Renal pelvis (tissue), 12 donors: ENCODE measurements at places on chromosomes 3 and 15.

DNA sequence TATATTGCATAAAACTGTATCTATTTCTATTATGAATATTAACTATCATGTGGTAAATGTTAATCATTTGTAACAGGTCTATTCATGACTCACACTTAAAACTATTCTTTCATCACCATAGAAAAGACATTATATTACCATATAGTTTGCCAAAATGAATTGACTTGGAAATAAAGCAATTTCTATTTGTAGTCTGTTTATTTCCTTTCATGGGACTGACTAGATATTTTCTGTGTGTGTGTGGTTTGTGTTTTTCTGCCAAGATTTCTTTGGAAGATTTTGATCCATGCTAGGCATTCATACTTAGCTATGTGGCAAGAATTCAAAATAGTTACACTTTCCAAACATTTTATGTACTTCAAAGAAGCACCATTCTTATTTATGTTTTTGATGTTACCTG, 522.5 kb upstream of the AGTR1 start:
- no peak for DNase-seq

- DNase-seq = no peak
These were observed 20.4 kb upstream of the MAP6D1 start for GRCh38 chr3:183845608-183846288.

DNA sequence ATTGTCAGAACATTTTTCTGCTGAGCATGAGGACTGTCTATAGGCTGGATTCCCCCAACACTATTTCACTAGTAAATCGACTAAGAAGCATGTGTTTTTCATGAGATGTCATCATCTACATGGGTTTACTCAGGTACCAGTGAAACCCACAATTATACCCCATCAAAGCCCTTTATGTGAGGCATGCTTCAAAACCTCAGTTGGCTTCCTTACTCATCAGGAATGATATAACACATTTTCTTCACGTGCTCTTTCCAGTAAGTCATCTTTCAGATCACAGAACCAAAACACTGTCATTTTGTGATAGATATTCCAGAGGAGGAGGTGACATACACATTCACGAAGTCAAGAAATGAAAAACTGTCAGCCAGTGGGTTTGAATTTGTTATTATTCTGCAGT, 116.5 kb downstream of the ANO10 start:
- no peak for DNase-seq

GRCh38 chr3:105653166-105653565, 215.6 kb downstream of the CBLB start:
- DNase-seq = no peak

- no peak for DNase-seq
These were observed 104.2 kb downstream of the OXSM start for GRCh38 chr3:25894101-25894500.

DNA sequence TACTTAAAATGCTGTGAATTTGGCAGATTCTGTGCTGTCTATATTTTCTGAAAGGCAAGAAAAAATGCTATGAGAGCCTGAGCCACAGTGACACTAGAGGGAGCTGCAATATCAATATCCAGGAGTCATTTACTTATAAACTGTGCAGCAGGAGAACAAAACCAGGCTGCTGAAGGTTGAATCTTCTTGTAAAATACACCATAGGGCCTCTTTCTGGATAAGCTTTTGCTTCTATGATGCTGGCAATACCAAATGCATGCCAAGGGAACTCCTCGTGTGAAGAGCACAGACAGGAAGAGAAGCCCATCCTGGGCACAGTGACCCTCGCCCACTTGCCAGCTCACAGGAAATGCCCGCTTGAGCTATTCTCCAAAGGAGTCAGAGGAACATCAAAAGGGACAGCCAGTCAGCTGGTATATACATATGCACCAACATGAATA, 48.0 kb upstream of the TSPAN3 start:
- peak; percentile 75 for DNase-seq

- no peak for DNase-seq
These were observed 482.2 kb downstream of the RBMS3 start for GRCh38 chr3:29763115-29763514.

DNA sequence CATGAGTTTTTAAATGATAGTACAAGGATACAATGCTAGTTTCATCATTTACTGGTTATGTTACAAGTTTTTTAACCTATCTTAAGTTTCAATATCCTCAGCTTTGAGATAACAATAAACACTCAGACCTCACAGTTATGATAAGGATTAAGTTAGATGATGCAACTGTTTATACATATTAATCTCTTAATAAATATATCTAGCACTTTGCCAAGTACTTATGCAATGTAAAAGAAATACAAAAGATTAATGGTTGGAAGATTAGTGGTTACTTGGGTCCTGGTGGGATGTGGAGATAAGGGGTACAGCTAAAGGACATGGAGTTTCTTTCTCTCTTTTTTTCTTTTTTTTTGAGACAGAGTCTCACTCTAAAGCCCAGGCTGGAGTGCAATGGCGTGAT, 12.0 kb downstream of the SPPL2A start:
- DNase-seq = no peak

DNA sequence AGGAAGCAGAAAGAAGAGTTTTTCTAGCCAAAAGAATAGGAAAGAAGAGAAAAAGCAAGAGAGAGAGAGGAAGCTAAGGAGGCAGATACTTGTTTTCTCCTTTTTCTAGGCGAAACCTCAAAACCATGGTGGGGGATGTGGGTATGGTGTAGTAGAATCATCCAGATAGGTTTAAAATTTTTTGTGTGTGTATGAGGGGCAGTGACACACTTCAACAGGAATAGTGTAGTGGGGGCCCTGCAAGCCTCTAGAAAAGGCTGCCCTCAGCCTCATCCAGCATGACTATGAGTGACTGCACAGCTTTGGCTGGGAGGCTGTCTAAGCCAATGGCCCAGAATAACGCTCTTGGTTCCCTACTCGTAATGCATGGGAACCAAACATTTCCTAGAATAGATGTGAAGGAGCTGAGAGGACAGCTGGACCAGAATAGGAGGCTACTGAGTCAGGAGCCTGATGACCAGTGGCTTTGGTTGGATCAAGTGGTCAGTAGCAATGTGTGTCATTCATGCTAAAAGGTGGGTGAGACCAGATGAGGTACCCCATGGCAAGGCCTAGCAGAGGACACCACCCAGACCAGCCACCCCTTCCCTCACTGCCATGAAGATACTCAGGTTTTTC, 24.4 kb downstream of the MOBP start:
- DNase-seq = no peak

DNA sequence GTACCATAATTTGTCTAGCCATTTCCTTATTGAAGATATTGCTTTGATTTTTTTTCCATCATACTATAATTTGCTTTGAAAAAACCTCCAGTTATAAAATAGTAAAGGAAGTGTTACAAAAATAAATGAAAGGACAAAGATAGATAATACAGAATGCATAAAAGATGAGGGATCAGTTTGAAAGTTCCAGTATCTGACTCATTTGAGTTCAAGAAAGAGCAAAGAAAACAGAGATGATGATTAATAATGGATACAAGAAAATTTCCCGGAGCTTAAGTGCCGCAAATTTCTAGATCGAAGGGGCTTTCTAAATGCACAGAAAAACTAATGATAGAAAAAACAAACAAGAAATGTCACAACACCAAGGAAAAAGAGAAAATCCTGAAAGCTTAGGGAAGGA, 4.3 kb downstream of the WDR48 start:
- no peak for DNase-seq

- no peak for DNase-seq
These were observed 397.6 kb downstream of the GBE1 start for GRCh38 chr3:81363816-81364215.

GRCh38 chr3:53792866-53793265, 53.4 kb downstream of the CHDH start:
- no peak for DNase-seq

- peak; percentile 50 for DNase-seq
These were observed 670 bp downstream of the PRKCI start for GRCh38 chr3:170222647-170223541.

- DNase-seq = no peak
These were observed 2.8 kb downstream of the SERP1 start for GRCh38 chr3:150543531-150543930.

DNA sequence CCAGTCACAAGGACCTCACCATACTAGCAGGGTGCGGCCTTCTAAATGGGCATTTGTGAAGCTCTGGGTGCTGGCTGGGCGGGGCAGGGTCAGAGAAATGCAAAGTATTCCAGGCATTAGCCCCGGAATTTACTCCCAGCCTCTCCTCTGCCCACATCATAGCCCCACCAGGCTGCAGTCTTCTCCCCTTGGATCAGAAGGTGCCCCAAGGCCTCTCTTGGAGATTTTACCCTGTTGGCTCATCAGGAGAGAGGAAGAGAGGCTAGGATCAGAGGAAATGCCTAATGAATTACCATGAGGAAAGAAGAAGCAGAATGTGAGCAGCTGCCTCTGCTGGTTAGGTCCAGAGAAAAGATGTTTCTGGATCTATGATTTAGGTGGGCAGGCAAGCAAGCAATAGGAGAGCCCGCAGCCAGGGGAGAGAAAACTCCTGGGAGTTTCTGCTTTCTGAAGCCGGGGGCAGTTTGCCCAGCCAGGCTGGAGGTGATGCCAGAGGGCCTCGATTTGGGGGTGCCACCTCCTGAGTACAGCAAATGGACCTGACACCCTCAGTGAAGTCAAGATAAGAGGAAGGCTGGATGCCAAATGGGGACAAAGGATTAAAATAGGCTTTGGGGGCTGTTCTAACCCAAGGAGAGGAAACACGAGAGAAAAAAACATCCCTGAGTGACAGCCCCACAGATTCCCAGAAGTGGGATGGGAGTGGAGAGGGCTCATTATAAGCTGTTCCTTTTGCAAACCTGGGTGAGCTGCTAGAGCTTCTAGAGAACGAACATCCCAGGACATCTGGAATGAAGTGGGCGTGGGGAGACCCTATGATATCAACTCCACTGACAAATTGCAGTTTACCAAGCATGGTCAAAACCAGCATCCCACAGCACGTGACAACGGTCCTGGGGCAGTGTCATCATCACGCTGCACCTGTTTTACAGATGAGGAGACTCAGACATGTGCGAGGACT, 65.4 kb downstream of the BDH1 start:
- no peak for DNase-seq

DNA sequence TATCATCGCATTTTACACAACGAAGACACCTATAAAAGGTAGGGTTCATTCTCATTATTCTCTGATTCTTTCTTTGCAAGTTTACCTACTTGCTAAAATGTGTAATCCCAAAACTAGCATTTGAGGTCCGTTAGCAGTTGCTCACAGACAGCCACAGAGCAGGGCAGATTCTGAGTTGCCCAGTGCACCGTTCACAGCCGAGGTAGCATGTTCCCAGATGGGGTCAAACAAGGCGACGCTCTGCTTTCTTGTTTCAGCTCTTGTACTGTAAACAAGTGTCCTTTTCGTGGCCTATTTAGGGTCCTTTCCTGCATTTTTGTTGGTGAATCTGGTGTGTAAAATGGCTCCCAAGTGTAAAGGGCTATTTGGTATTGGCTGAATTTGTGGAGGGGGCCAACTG, 3.1 kb downstream of the PPP1R2 start:
- no peak for DNase-seq

- no peak for DNase-seq
These were observed 20.6 kb upstream of the MEX3B start for GRCh38 chr15:82066455-82066854.

- DNase-seq = no peak
These were observed 255.6 kb upstream of the NECTIN3 start for GRCh38 chr3:110816008-110816407.
